EL (cell line): ENCODE measurements at places on chromosomes 6 and 20.

DNA sequence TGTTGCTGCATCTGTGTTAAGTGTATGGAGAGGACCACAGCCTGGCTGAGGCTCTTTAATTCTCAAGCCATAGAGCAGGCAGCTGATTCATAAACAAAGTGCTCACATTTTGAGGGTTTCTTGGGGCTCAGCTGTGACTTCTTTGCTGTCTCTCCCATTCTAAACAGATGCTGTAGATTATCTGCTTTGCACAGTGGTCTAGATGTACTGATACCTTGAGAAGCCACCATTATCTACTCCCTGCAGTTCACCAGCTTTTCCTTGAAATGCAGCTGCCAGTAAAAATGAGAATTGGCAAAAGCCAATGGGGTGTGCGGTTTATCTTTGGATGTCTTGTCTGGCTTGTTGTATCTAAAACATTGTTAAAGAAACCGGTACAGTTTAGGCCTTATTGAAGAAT lies 5.2 kb upstream of the CNR1 start:
- DNase-seq: no peak

DNA sequence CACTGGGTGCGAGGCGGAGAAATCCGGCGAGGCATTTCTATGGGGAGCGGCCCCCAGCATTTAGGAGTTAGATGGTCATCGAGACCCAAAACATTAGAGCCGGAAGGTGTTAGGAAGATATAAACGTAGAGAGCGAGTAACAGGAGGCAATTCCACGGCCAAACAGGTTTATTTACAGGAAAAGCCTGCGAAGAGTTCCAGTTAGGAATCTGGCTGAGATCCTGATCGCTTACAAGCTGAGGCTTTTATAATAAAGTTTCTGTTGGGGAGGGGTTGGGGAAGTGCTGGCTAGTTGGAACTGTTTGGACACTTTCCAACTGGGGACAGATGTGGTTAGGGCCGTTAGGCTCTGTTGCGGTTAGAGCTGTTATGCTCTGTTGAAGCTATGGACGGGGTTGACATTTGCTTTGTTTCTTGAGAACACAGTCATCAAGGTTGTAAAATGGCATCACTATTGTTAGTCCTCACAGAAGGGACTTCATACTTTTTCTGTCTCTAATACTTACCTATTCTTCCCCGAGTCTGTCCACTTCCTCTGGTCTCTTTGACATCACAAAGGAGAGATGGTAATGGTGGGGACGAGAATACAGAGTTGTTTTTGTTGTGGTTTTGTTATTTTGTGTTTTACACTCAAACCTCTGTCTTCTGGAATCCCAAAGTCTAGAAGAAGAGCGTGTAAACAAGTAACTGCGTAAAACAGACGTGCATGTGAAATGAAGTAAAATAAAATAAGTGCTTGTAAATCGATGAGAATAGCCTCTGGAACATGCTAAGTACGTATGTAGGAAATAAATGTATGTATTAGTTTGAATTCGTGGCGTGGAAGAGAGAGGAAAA lies 554 bp upstream of the ZSCAN31 start:
- DNase-seq: peak; percentile 29

DNA sequence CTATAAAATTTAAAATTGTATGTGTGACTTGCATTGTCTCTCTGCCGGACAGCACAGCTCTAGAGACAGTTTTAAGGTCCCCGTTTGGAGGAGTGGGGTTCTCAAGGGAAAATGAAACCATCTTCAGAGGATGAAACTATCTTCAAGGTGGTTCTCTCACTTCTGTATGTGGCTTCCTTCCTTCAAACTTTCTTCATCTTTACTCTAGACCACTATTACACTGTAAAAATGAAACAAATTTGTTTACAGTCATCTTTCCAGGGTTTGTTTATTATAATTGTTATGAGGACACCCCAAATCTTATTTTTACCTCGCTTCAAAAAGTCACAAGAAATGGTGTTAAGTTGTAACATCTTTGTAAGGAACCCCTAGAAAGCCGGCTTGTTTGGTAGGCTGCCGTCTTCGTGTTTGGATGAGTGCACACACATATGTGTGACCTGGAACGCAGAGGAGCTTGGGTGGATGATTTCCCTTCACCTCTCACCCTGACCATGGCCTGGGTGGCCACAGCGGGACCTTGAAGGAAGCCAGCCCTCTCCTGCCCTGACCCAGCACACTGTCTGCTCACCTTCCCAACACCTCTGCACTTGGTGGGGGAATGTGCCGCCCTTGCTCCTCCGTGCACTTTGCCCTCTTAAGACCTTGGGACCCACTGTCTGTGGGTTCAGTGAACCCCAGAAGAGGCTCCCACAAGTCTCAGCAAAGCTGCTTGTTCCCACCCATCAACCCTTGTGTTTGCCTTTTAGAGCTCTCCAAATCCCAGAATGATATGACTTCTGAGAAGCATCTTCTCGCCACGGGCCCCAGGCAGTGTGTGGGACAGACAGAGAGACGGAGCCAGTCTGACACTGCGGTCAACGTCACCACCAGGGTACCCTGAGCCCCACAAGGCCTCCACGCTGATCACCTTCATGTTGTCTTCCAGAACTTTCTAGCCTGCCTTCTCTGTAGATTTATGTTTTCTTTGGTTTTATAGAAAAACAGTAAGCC lies 67.8 kb downstream of the SYTL3 start:
- DNase-seq: no peak

DNA sequence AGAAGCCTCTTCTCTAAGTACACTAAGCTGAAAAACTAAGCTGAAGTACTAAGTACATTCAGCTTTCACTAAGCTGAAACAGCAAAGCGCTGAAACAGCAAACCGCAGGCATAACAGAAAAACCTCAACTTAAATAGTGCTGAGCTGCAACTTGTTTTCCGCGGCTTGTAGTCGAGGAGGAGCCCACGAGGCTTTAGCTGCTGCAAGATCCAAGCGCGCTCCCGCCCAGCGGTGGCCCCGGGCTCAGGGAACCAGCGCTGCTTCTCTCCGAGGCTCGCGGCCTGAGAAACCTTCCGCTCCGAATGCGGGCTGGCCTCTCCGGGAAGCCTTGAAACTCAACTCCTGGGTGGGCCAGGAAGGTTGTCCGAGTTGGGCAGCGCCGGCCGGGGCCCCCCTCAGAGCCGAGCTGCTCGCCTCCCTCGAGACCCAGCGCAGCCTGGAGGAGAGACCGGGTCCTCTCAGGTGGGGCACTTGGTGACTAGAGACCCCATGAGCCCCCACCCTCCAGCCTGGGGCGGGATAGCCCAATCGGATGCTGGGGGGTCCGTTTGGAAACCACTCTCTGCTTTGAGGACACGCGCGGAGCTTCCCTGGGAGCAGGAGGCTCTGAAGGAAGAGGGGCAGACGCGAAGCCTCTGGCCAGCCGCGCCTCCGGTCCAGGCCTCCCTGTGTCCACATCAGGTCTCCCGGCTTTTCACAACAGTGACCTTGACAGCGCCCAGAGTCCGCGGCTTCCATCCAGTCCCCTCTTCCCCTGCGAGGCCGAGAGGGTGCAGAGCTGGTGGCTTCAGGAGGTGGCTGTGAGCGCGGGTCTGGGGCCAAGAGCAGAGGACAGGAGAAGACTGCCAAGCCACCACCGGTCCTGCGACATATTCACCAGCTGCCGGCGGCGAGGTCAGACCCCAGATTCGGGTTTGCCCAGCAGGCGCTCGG lies 38.1 kb upstream of the HLA-E start:
- peak; percentile 57 for DNase-seq

DNA sequence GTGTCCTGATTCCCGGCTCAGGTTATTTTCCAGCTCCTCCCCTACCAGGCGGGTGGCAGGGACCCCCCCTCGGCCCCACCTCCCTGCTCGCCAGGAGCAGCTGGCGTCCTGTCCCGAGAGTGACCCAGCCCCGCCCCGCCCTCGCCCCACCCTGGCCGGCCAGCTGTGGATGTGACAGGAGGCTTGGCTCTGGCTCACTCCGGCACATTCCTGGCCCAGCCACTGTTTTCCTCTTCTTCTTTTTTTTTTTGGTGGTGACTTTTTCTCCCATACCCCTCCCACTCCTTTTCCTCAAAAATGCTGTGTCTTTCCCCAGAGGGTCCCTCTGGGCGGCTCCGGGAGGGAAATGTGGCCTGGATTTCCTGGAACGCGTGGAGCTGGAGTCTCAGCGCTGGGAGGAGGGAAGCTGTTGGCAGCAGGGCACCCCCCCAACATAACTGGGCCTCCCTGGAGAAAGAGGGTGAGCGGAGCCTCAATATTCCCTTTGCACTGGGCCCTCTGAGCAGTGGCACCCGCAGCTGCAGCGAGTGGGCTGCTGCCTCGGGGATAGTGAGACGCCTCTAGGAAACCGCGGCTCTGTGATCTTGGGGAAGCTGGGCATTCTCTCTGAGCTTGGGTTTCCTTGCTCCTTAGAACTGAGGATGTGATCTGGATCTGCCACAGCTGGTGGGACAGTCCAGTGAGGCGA lies 28.3 kb upstream of the CSNK2A1 start:
- peak; percentile 18 for DNase-seq

DNA sequence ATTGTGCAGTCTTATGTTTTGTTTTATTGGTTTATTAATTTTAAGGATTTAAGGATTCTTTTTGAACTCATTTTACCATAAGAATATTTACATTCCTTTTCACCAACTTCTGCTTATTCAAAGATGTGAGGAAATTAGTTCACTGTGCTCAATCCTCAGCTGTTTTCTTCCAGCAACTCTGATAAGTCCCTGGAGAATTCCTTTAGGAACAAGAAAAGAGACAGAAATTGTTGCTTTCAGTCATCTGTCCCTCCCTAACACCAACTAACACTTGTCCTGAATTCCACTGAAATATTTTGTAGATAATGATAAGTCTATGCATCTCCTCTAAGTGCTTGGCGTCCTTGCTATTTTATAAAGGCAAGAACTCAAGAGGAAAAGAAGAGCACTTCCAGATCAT lies 334.8 kb upstream of the MARCKS start:
- DNase-seq: no peak
